Activated CD4-positive, alpha-beta T cell treated with anti-CD3 and anti-CD28 coated beads, Interleukin-2, amount 10 ng/mL, durations not matched to agents 7 days and 5 days (primary cell): ENCODE measurements at places on chromosomes 11 and 22. TPM values are rescaled to one million over a fixed set of nuclear protein-coding genes. Genes with fewer than 3 reads are reported as not detected.
A peak's percentile ranks its signal among the peaks of the same experiment; 100 is the strongest.

- no peak for DNase-seq
- H3K36me3 ChIP-seq, result peaks cover 72% of the 10 kb centered on the region
- no peak overlapping the region for H3K27ac ChIP-seq
- H3K27me3 ChIP-seq, result no peaks in the 10 kb centered on the region
- peaks cover 22% of the 10 kb centered on the region for H3K4me1 ChIP-seq
These were observed 10.6 kb downstream of the EIF3M start for GRCh38 chr11:32594272-32594671.

DNA sequence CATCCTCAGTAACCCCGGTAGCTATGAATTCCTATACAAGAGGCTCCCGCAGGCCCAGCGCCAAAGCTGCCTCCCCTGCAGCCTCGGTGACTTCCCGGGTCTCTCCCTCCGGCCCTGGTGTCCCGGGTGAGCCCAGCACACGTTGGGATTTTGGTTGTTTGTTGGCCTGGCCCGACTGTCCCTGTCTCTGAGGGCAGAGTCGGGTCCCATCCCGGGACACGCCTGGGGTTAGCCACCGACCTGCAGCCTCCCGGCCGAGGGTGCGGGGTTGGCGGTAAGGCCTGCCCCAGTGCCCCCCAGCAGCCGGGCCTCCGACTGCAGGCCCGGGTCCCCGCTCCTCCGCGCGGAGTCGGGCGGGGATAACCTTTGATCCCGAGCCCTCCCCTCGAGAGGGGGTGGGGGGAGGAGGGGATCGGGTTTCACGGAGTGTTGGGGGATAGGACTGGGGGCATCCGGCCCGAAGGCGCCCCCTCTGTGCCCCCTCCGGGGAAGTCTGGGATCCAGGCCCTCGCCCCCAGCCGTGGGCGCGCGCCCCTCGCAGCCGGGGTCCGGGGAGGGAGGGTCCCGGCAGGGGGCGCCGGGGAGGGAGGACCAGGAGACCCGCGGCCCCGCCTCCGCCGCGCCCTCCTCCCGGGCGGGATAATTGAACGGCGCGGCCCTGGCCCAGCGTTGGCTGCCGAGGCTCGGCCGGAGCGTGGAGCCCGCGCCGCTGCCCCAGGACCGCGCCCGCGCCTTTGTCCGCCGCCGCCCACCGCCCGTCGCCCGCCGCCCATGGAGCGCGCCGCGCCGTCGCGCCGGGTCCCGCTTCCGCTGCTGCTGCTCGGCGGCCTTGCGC is at the start of gene FBLN1:
TSS of gene FBLN1 (plus strand) at position 669 of the 835 bp plus-strand sequence. CDS start at position 772, 103 bp downstream.
- peaks cover 31% of the 10 kb centered on the region for H3K27me3 ChIP-seq
- peaks cover 3% of the 10 kb centered on the region for H3K4me1 ChIP-seq
- H3K27ac ChIP-seq, result no peak within 1 kb of the TSS
- H3K36me3 ChIP-seq, result no peaks in the 10 kb centered on the region
- H3K4me3 ChIP-seq, result no peak within 1 kb of the TSS
- DNase-seq, result no peak

GRCh38 chr22:19066531-19067271 is 55.5 kb downstream of the DGCR2 start:
- peaks cover 37% of the 10 kb centered on the region for H3K36me3 ChIP-seq
- H3K27ac ChIP-seq, result no peak overlapping the region
- no peak overlapping the region for H3K4me3 ChIP-seq
- DNase-seq, result no peak

DNA sequence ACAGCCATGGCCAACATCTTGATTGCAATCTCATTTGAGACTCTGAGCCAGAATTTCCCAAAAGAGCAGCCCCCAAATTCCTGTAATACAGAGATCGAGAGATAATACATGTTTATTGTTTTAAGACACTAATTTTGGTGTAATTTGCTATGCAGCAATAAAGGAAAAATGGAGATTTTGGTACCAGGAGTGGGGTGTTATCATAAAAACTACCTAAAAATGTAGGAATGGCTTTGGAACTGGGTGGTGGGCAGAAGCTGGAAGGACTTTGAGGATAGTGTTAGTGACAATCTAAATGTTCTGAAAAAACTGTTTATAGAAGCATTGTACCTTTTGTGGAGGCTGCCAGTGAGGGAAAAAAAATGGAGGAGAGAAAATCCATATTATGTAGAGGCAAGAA is 32.4 kb downstream of the C11orf96 start:
- DNase-seq, result no peak
- H3K4me3 ChIP-seq, result no peak overlapping the region
- no peak overlapping the region for H3K27ac ChIP-seq
- H3K27me3 ChIP-seq, result peaks cover under 1% of the 10 kb centered on the region
- no peaks in the 10 kb centered on the region for H3K36me3 ChIP-seq

DNA sequence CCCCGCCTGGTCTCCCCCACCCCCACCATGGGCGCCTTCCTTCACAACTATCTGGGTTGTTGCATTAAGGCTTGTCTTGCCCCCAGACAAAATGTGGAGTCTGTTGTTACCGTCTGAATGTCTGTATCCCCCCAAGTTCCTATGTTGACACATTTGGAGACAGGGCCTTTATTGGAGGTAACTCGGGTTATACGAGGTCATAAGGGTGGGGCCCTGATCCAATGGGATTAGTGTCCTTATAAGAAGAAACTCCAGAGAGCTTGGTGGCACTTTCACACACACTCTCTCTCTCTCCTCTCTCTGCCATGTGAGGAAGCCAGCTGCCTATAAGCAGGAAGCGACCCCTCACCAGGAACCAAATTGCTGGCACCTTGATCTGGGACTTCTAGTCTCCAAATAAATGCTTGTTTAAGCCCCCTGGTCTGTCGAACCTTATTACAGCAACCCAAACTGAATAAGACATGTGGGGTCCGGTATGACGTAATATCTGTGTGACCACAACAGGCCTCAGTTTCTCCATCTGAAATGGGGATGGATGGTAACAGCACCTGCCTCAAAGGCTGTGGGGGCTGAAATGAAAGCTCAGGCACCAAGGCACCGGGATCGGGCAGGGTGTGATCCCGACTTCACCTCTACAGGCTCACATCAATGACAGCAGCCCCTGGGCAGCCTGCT is 222.3 kb downstream of the CTTN start:
- H3K36me3 ChIP-seq, result no peaks in the 10 kb centered on the region
- H3K27ac ChIP-seq, result no peak overlapping the region
- H3K4me3 ChIP-seq, result no peak overlapping the region

DNA sequence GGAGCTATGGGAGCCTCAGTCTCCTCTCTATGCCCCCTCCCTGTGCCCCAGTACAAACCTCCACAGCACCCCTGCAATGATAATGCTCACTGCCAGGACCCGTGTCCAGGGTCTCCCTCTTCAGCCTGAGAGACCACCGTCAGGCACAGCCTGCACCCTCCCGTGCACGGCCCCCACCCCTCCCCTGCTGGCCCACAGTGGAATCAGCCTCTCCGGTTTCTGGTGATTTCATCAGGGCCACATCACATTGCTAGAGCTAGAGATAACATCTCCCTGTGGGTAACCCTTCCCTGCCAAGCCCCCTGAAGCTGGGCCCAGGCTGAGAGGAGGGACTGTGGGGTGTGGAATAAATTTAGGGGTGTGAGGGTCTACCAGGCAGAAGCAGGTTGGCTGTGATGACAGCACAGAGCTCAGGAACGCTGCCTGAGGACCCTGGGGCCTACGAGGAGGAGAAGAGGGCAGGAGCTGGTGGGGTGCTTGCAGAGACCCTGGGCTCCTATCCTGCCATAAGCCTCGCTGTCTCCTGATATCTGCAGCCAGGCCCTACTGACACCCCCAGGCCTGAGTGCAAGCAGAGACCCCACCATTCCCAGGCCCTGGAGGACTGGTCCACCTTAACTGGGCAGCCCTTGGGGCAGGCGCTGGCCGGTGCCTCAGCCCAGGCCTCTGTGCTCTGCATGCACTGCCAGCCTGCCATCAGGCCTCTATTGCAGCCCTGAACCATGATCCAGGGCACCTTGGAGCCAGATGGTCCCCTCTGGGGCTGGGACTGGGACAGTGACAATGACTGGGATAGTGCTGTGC is at the start of gene KLHDC7B:
TSS of gene KLHDC7B (plus strand) at position 378 of the 804 bp plus-strand sequence. CDS start at position 723, 345 bp downstream.
- H3K4me1 ChIP-seq, result peaks cover 56% of the 10 kb centered on the region
- peak; percentile 54 for DNase-seq
- H3K4me3 ChIP-seq, result peak within 1 kb of the TSS; percentile 63
- H3K36me3 ChIP-seq, result peaks cover 10% of the 10 kb centered on the region

GRCh38 chr11:46471943-46472661 is 80.5 kb upstream of the CHRM4 start:
- no peak overlapping the region for H3K27ac ChIP-seq
- DNase-seq, result no peak
- peaks cover 28% of the 10 kb centered on the region for H3K4me1 ChIP-seq
- H3K4me3 ChIP-seq, result no peak overlapping the region

GRCh38 chr11:92226331-92227229 is 2.0 kb downstream of the FAT3 start:
- H3K4me3 ChIP-seq, result no peak overlapping the region
- H3K4me1 ChIP-seq, result no peaks in the 10 kb centered on the region
- no peak overlapping the region for H3K27ac ChIP-seq
- H3K27me3 ChIP-seq, result peaks cover 57% of the 10 kb centered on the region
- DNase-seq, result no peak
- H3K36me3 ChIP-seq, result no peaks in the 10 kb centered on the region

GRCh38 chr11:12186701-12187100 is 76.3 kb downstream of the MICAL2 start:
- DNase-seq, result no peak
- H3K27ac ChIP-seq, result peak overlapping the region; percentile 57
- H3K36me3 ChIP-seq, result peaks cover 6% of the 10 kb centered on the region
- H3K4me3 ChIP-seq, result no peak overlapping the region
- no peaks in the 10 kb centered on the region for H3K27me3 ChIP-seq

DNA sequence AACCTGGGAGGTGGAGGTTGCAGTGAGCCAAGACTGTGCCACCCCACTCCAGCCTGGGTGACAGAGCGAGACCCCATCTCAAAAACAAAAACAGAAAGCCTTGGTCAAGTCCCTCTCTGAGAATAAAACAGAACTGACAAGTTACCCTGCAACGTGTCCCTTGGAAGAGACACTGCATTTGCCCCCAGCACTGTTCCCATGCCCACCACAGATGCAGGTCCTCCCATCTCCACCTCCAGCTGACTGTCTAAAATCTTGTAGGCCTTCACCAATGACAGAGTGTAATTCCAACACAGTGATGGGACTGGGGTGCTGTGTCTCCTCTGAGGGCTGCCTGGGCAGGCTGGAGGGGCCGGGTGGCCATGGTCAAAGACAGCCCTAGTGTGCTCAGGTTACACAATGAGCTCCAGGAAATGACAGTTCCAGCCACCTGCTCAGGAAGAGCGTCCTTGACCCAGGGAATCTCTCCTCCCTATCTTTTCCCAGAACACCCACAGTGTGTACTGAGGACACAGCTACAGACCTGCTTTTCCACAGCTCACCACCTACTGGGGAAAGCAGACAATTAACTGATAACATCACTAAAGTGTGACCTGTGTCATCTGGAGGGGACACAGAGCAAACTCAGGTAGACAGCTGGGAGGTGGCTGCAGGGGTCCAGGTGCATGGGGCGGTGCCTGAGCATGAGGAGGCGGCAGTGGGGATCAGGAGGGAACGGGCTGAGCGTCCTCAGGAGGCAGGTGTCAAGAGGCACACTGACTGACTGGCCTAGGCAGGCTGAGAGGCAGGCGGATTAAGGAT is 56.4 kb downstream of the ARFGAP3 start:
- H3K4me1 ChIP-seq, result peaks cover 6% of the 10 kb centered on the region
- H3K27me3 ChIP-seq, result no peaks in the 10 kb centered on the region
- no peak for DNase-seq

GRCh38 chr11:12472401-12473005 is 95.1 kb downstream of the PARVA start:
- DNase-seq, result no peak
- no peak overlapping the region for H3K27ac ChIP-seq
- peaks cover 2% of the 10 kb centered on the region for H3K27me3 ChIP-seq
- H3K4me1 ChIP-seq, result no peaks in the 10 kb centered on the region

- no peak for DNase-seq
- no peak overlapping the region for H3K27ac ChIP-seq
- H3K4me1 ChIP-seq, result no peaks in the 10 kb centered on the region
- H3K4me3 ChIP-seq, result no peak overlapping the region
These were observed 703.4 kb downstream of the TBC1D22A start for GRCh38 chr22:47465809-47466208.

DNA sequence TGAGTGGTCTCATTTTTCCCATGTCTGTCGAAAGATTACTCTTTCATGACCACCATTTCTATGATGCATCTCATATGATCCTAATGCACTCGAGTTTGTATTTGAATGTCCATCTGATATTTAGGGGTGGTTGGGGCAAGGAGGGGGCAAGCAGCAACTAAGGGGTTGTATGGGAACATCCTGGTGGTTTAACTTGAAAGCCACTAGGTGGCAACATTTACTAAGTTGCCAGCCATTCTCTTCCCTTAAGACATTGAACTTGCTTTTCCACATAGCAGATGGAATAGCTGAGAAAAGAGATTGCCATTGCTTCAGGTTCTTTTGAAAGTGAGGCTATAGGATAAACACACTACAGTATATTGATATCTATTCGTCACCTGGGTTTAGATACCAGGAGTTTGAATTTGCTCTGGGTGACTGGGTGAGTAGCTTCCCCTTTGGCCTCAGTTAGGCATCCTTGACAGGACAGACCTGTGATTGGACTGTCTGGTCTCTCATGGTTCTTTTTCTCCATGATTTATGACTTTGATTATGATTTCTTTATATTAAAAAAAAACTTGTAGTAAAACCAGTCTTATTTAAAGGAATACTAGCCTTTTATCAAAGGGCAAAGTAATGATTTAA is 32.4 kb downstream of the NF2 start:
- no peaks in the 10 kb centered on the region for H3K27me3 ChIP-seq
- DNase-seq, result no peak
- H3K36me3 ChIP-seq, result peaks cover 20% of the 10 kb centered on the region
- peaks cover 27% of the 10 kb centered on the region for H3K4me1 ChIP-seq
- no peak overlapping the region for H3K27ac ChIP-seq

DNA sequence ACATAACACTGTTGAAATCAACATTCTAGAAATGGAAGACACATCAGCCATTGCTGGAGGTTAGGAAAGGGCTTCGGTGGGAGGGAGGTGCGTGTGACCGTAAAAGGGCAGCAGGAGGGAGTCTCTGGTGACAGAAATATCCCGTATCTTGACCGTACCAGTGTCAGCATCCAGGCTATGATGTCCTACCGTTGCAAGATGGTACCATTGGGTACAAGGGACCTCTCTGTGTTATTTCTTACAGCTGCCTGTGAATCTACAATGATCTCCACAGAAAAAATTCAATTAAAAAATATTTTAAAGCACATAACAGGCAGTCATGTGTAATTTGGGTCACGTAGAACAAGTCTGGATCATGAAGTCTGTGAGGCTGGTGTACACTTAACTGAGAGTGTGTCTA is 27.4 kb upstream of the SEPTIN5 start:
- H3K27ac ChIP-seq, result no peak overlapping the region
- peaks cover 24% of the 10 kb centered on the region for H3K27me3 ChIP-seq
- no peaks in the 10 kb centered on the region for H3K4me1 ChIP-seq
- H3K36me3 ChIP-seq, result no peaks in the 10 kb centered on the region

DNA sequence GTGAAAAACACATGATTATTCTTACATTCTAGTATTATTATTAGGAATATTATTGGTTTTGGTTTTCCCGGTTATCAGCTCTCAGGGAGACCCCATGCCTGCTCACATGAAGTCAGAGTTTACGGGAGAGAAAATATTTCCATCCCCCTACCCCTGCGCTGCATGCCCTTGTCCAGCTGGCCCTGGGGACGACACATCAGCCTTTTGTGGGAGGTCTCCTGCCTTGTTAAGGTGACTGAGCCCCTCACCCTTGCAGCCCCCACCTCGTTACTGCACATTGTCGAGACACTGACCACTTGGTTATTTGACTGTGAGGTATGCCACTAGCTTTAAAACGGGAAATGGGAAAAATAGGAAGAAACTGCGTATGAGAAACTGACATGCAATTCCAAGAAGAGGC is 63.0 kb downstream of the PARVG start:
- H3K4me1 ChIP-seq, result no peaks in the 10 kb centered on the region
- no peak overlapping the region for H3K4me3 ChIP-seq
- H3K36me3 ChIP-seq, result no peaks in the 10 kb centered on the region
- DNase-seq, result no peak

The CCDC87 gene
- 0.08 TPM for total RNA-seq

The BIRC3 gene
- total RNA-seq, result 39.6 TPM

The ARCN1 gene
- 113 TPM for total RNA-seq

The KMT2A gene
- 93.4 TPM for total RNA-seq
